Left cardiac atrium (tissue), 4 donors: ENCODE measurements at places on chromosomes 4 and X.

GRCh38 chr4:72330381-72330780, 238.6 kb downstream of the ADAMTS3 start:
- DNase-seq: no peak

DNA sequence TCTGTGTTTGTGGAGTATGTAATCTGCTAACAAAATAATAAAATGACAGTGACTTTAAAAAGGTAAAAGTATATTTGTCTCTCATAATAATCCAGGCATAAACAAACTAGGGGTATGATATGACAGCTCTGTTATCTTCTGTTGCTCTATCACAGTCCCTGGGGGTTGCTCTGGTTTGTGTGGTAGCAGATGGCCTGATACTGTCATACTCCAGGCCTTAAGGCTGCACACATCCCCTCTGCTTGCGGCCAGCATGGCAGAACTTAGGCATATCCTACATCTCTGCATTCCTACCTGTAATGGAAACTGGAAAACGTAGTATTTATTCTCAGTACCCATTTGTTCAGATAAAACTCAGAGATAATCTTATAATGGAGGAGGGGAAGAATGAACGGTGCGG, 117.9 kb upstream of the HAND2 start:
- no peak for DNase-seq

DNA sequence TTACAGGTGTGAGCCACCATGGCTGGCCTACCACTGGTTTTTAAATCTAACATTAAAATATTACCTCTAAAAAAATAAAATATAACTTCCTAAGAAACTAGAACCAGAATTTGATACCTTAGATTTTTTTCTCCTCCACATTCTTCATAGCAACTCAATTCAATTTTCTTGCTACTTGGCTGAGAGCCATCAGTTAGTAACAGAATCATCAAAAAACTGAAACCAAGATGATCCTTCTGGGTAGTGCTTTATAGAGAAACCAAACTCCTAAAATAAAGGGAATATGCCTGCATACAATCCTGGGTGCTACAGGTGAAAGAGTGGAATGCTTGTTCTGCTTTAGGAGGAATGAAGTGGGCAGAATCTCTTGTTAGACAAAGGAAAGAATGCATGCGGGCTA, 64.4 kb downstream of the RPS3A start:
- DNase-seq: no peak

- DNase-seq: no peak
Observed at GRCh38 chrX:12421918-12422317, 283.6 kb downstream of the FRMPD4 start.

- DNase-seq: no peak
Observed at GRCh38 chr4:158884280-158884679, 115.5 kb downstream of the FNIP2 start.

DNA sequence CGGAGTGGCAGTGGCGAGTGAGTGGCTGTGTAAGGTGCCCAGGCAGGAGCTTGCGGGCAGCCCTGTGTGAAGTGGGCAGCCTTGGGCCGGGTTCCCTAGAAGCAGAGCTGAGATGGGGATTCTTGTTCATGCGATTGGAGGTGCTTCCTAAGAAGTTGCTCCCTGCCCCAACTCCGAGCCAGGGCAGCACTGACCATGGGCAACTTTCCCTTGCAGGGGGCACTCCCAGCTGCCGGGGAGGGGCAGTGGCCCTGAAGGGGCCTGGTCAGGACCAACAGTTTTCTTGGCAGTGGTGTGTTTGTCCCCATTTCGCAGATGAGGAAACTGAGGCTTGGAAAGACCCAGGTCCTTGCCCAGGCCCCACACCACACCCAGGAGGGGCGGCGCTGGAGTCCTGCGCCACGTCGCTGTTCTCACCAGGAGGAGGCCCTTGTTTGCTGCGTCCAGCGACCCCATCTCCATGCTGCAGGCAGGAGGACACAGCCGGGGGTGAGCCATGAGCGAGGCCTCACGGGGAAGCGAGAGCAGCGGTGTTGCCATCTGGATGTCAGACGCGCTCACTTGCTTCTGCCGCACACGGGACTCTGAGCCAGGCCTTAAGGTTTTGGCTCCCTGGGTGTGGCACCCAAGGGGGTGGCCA, 68.9 kb downstream of the TRMT44 start:
- DNase-seq: no peak

- no peak for DNase-seq
Observed at GRCh38 chr4:84480082-84480481, 19.0 kb downstream of the NKX6-1 start.

DNA sequence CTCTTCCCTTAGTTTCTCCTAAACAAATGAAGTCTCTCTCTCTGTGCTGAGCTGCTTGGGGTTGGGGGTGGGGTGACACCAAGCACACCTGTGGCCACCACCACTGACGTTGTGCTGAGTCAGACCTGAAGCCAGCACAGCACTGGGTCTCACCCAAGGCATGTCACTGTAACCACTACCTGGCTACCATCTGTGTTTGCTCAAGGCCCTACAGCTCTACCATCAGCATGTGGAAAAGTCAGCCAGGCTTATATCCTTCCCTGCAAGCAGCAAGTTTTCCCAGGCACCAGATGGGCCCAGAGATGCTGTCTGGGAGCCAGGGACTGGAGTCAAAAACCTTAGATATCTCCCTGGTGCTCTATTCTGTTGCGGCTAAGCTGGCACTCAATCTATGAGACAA, 6.9 kb downstream of the CXCL10 start:
- no peak for DNase-seq

DNA sequence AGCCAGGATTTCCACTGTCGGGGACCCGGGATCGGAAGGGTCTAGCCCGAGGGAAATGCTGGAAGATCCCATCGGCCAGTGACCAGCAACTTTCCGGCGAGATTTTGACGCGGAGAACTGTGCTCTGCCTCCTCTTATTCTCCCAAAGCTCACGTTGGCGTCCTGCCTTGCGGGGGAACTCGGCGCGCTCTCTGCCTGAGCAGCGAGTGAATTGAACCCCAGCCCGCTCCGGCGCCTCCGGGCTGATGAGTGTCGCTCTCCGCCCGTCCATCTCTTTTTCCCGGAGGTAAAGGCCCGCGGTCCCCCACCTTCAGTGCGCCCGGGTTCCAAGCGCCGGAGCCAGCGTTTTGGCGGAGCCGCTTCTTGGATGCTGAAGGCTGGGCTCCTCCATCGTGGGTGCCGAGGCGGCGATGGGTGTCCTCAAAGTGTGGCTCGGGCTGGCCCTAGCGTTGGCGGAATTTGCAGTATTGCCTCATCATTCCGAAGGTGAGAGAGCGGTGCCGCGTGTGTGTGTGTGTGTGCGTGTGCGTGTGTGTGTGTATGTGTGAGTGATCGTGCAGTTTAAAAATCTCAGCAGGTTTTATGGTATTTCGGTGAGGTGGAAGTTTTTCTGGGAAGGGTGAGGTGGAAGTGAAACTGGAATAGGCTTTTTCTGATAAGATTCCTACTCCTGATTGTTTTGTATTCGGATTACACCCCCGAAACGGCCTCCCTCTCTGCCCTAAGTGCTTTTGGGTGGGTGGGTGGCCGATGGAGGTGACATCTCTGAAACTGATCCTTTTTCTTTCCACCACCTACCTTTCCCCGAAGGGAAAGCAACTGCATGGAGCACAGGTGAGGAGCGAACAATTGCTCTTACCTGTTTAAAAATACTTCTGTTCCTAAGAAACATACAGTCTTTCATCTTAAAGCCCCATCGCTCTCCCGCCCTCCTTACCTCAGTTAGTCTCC, 752 bp downstream of the FRAS1 start:
- peak; percentile 62 for DNase-seq

DNA sequence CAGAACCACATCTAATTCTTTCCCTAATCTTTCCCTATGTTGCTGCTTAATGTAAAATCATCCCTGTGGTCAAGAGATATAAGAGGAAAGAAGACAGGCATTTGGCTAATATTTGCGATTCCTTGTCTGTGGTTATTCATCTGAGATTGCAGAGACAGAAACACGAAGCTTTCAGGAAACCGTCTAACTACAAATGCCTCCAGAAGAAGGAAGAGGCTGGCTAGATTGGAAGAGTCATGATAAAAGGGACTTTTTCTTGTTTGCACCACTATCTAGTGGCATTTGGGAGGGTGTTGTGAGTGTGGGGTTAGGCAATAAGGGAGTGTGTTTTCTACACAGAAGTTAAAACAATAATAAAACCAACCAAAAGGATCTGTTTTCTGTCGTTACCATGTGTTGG, 43.9 kb downstream of the TMEM154 start:
- DNase-seq: no peak

- peak; percentile 57 for DNase-seq
Observed at GRCh38 chr4:2787230-2788100, 5.4 kb upstream of the SH3BP2 start.

DNA sequence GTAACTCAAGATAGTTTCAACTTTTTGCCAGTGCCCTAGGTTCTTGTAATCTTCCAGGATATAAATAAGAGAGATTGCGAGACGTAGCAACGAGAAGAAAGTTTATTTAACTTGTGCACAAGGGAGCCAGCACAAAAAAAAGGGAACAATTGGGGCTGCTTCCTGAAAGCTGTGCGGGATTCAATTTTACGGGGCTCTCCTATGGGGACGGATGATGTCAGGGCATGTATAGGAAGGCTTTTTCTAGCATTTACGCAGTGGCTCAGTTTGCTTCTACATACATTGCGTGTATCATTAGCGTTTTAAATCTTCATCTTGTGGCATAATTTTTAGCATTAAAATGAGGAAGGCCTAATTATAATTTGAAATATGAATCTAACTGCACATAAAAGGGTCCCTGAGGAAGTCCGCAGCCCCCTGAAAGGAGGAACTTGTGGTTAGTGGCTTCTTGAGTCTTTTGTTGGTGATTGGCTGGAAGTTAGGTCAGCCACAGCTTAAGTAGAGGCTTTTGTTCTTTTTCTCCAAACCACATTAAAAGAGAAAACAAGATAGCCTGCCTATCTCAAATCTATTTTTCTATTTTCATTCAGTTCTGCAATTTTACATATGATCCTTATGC, 668.2 kb upstream of the NDST4 start:
- no peak for DNase-seq

GRCh38 chr4:99121008-99121407, 23.1 kb downstream of the ADH4 start:
- DNase-seq: no peak

- DNase-seq: no peak
Observed at GRCh38 chrX:41542135-41542534, 95.0 kb downstream of the NYX start.

DNA sequence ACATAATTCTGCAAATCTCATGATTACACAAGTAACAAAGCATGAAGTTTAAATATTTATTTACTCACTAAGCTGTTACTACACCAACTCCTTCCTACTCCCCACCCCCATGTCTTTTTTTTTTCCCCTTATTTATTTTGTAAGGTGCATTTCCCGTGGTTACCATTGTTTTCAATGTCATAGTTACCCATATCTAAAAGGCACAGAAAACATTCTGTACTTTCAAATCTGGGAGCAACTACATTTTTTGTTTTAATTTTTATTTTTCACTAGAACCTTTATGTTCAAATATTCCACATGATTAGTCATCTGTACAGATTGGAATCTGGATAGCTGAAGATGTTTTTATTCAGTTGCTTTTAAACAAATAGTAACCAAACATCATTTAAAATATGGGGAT, 62.8 kb downstream of the PPP3CA start:
- DNase-seq: no peak

DNA sequence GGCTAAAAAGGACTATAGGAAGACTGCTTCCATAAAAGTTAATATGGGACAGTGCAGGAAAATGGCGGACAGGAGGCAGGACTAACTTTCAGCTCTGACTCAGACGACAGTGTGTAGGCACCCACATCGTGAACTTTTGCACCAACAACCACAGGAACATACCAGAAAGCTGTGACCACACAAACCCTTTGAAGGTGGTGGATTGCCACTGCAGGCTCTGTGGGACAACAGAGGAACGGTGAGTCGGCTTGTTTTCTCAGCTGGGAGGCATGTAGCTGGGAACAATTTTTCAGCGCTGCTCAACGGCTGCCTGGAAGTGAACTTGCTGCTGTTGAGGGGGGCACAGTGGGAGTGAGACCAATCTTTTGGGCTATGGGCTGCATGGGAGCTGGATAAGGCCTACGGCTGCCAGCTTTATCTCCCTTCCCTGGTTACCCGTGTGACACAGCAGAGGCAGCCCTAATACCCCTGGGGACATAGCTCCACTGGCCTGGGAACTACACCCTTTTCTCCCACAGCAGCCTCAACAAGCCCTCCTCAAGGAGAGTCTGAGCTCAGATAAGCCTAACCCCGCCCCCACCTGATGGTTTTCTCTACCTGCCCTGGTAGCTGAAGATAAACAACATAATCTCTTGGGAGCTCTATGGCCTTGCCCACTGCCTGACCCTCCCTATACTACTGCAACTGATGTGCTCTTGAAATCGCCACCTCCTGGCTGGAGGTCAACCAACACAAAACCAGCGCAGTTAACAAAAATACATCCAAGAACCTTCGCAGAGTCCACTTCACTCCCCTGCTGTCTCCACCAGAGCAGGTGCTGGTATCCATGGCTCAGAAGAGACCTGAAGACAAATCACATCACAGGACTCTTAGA, 1537.0 kb downstream of the C4orf33 start:
- DNase-seq: no peak

DNA sequence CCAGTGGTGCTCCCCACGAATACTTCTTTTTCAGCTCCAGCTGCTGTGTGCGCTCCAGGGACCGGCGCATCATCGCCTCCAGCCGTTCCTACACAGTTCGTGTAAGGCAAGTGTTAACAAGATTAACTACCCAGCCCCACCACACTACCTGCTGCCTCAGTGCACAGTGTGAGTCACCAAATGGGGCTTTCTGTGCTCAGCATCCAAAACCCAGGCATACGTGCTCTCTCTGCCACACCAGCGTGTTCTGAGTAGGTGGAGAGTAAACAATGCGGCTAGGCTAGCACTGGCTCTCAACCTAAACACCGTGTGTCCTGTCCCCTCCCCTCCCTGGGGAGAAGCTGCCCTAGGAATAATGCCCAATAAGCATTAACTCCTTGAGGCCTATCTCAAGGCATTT, 60.0 kb downstream of the MAP7D2 start:
- no peak for DNase-seq

DNA sequence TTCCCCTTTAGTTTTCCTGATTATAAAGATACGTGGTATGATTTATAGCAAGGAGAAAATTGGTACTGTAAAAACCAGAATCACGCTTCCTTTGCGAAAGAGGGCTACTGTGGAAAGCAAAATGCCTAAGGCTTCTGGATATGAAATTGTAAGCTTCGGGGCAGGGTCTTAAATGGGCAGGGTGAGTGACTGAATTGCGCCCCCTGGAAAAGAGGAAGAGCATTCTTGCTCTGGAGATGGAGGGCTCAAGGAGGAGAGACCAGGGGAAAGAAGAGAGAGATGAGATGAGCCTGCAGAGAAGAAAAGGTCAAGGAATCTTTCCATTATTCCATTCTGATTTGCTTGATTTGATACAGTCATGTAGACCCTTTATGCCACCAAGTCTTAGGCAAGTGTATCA, 13.1 kb upstream of the ETNPPL start:
- DNase-seq: no peak

- no peak for DNase-seq
Observed at GRCh38 chrX:136781180-136781797, 557 bp upstream of the ARHGEF6 start.

DNA sequence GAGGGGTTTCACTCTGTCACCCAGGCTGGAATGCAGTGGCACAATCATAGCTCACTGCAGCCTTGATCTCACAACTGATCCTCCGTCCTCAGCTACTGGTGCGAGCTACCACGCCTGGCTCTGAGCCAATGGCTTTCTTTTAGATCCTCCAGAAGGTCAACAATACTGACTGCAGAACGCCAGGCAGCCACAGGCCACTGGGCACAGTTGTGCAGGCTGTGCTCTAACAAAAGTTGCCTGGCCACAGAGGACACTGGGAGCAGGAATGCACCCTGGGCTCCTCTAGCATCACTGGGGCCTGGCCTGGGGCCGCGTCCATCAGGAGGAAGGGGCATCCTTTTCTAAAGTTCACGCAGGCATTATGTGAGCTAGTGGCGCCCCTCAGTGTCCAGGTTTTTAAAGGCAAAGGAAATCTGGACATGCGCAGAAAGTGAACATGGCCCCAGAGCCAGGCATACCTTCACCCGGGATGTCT, 14.9 kb upstream of the PORCN start:
- DNase-seq: no peak
